ENCODE measurements at places on chromosomes 3 and 15.

- peak; percentile 10 for DNase-seq
Observed at GRCh38 chr15:73225358-73226015, 143.3 kb downstream of the HCN4 start.

DNA sequence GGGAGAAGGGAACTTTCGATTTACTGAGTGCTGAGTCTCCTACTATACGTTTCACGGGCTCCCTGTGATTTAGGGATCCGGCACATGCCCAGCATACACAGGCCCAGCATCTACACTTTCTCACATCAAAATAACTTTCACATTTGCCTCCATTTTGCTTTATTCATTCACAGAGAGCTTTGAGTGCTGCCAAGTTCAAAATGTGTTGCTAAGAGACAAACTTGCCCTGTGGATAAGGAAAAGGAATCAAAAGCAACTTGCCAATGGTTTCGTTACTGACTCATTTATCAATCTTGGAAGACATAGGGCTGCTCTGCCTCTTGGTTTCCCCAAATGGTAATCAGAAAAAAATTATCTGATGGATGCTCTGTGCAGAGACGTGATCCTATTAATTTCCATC lies 86.3 kb upstream of the LRRN1 start:
- DNase-seq: no peak

DNA sequence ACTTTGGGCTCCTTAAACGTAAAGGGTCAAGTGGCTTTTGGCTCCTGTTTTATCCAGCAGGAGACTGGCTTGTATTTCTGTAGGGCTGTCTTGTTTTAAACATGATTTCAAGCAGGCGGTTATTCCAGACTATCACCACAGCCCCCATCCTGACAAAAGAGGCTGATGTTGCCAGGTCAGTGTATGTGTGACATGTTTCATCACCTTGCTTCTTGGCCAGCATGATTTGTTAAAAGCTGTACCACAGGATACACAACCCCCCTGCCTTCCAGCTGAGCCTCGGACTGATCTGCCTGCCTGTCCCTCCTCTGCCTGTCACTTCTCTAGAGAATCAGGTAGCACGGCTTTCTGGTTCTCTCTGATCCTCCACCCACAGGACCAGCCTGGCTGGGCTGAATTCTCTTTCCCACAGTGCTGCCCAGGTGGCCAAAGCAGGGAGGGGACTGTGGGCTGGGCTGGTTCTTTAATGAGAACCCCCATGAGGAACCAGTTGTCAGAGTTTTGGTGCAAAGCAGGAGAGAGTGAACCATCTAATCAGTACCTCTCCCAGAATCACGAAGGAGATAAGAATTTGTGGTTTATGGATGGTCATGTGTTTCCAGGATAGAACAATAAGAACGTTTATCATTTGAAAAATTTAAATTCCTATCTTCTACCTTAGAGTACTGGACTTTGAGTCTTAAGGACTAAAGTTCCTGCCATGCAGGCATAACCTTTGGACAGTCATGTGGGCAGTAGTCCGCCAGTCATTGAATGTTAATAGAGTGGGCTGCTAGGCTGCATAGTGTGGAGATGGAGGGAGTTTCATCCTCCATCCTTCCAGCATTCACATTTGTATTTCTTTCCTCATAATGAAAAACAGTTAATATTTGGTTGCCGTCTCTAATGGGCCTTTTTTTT lies 8.8 kb downstream of the ABHD6 start:
- no peak for DNase-seq

DNA sequence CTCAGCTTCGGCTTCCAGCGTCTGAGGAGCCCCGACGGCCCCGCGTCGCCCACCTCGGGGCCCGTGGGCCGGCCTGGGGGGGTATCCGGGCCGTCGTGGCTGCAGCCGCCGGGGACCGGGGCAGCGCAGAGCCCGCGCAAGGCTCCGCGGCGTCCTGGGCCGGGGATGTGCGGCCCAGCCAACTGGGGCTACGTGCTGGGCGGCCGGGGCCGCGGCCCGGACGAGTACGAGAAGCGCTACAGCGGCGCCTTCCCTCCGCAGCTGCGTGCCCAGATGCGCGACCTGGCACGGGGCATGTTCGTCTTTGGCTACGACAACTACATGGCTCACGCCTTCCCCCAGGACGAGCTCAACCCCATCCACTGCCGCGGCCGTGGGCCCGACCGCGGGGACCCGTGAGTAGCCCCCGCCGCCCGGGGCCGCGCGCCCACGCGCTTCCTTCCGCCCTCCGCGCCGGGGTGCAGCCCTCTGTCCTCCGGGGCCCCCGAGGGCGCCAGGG lies 462 bp downstream of the EDEM1 start:
- DNase-seq: peak; percentile 75

DNA sequence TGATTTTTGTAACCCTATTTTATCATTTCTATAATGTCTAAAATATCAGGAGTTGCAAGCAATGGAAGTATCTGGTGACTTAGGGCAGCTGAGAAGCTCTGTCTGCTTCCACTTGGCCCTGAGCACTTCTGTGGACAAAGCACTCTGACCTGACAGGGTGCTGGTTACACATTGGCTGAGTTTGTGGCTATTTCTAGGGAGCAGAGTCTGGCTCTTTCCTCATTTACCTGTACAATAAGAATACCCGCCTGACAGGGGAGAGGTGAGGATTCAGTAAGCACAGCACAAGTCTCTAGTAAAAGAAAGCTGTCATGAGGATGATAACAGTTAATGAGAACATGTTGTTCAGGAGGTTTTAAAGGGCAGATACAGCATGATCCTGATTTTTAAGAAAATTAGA lies 33.3 kb upstream of the SPESP1 start:
- DNase-seq: no peak

DNA sequence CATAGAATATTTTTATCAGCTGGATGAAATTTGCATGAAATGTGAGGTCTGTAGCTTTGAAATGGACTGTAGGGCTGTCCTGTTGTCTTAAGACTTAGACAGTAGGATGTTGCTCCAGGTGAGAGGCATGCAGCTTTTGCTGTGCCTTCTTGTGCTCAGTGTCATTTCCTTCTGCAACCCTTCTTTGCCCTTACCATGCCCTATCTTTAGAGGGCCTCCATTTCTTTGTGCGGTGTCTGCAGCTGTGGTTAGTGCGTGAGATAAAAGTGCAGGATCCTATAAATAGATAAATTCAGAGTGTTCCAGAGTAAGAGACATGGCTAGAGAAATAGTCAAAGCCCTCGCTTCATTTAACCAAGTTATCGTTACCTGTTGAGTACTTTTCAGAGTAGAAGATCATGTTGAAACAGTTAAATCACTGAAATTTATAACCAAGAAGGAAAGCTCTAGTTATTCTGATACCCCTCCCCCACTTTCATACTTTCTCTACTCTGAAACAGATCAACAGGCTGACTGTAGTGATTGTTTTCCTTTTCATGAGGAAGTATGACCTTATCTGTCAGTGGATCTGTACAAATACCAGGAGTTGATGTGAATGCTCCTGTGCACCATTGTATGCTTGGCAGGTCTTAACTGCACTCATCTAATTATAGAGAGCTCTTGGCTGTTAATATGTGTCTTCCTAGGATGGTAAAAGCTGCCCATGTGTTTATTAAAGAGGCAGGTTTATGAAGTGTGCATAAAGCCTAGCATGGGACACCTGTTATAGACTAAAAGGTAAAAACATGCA lies 18.2 kb downstream of the EIF3J start:
- DNase-seq: no peak

DNA sequence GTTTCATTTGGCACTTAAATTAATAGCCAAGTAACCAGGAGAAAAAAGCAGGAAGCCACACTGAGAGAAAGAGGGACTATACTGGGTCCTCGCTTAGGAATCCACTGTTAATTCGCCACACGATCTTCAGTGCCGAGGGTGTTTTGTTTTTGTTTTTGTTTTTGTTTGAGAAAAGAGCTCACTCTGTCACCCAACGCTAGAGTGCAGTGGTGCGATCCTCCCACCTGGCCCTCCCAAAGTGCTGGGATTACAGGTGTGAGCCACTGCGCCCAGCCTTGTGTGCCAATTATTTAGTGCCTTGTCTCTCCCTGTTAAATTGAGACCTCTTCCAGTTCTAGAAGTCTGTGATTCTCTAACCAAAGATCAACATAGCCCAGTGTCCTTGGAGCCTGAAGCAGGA lies 53.8 kb upstream of the TPM1 start:
- DNase-seq: no peak

DNA sequence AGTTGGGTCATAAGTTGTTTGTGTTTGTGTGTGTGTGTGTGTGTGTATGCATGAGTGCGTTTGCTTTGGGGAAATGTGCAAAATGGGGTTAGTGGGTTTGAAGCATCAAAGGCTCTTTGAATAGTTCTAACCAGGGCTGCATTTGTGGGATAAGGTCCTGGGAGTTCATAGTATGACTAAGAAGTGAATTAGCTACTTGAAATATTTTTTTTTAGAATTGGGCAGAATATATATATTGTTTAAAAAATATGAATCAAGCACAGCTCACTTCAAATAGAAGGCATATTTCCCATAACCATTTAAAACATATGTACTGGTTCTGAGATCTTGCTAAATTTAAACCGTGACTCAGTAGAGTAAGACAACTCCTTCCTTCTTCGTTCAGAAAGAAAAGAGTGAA lies 43.1 kb downstream of the IGF2BP2 start:
- no peak for DNase-seq

Data from activated naive CD4-positive, alpha-beta T cell treated with anti-CD3 and anti-CD28 coated beads, Interleukin-2, amount 50 U/mL, for 72 hours (primary cell).